ENCODE measurements at places on chromosomes 5 and 9. TPM values are rescaled to one million over a fixed set of nuclear protein-coding genes. Genes with fewer than 3 reads are reported as not detected.

DNA sequence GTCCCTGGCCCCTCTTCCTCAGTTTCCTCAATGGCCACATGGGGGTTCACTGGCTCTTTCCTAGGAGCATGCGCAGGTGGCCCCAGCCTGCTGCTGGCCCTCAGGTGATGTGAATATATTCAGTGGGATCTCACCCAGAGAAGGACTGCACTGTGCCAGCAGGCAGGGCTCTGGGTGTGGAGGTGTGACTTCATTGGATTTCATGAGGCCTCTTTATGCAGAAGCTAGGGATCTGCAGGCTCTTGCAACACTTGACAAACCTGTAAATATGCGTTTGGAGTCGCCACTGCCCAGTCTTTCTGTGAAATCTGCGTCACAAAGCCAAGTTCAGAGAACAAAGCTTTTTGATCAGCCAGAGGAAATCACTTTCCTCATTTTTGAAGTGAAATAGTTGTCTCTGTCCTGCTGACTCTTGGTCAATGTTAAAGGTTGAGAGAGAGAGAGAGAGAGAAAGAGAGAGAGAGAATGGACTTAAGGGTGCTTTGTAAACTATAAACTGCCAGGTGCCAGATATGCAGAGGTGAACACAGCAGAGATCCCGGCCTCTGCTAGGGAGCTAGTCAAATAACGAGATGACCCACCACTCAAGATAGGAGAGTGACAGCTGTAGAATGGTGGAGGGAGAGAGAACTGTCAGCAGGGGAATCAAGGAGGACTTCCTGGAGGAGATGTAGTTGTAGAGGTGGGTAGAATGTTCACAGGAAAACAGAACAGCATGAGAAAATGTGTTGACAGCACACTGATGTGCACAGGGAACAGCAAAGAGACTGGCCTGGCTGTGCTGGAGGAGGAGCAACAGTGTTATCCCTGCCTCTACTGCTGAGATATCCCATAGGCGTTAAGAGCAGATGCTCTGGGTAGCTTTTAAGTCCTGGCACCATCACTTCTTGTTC is 167.0 kb upstream of the ZNF618 start:
- no peaks in the 10 kb centered on the region for H3K4me1 ChIP-seq
- no peak overlapping the region for H3K27ac ChIP-seq
- no peak overlapping the region for H3K4me3 ChIP-seq

GRCh38 chr9:21758540-21758939 is 43.9 kb upstream of the MTAP start:
- no peaks in the 10 kb centered on the region for H3K27me3 ChIP-seq
- no peaks in the 10 kb centered on the region for H3K36me3 ChIP-seq
- H3K4me1 ChIP-seq, result peaks cover 8% of the 10 kb centered on the region
- H3K4me3 ChIP-seq, result no peak overlapping the region

GRCh38 chr5:173010547-173011464 is 27.2 kb downstream of the ATP6V0E1 start:
- no peak overlapping the region for H3K4me3 ChIP-seq
- peak overlapping the region; percentile 48 for H3K27ac ChIP-seq
- no peaks in the 10 kb centered on the region for H3K27me3 ChIP-seq
- DNase-seq, result peak; percentile 29
- peaks cover 19% of the 10 kb centered on the region for H3K4me1 ChIP-seq
- H3K36me3 ChIP-seq, result peaks cover 14% of the 10 kb centered on the region

DNA sequence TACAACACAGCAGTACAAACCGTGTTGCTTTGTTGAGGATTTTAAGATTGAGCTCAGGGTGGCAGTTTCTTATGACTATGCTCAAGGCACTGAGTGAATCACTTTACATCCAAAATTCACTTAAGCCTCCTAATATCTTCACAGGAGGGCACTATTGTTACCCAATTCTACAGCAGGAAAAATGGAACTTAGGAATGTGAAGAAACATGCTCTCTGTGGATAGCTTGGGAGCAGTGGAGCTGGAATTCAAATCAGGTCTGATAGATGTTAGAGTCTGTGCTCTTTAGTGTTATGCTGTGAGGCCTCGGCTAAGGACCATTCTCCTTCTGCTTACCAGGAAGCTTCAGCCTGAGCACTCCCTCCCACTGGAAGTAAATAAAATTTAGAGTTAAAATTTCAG is 18.7 kb upstream of the HMHB1 start:
- H3K36me3 ChIP-seq, result no peaks in the 10 kb centered on the region
- no peak overlapping the region for H3K4me3 ChIP-seq
- no peak for DNase-seq
- no peak overlapping the region for H3K27ac ChIP-seq

- no peak overlapping the region for H3K27ac ChIP-seq
- H3K4me1 ChIP-seq, result no peaks in the 10 kb centered on the region
- H3K27me3 ChIP-seq, result no peaks in the 10 kb centered on the region
- DNase-seq, result no peak
Observed at GRCh38 chr5:126847456-126847820, 70.5 kb downstream of the LMNB1 start.

GRCh38 chr5:150376799-150377771 is 19.6 kb downstream of the TCOF1 start:
- no peaks in the 10 kb centered on the region for H3K4me1 ChIP-seq
- no peak overlapping the region for H3K27ac ChIP-seq
- no peak overlapping the region for H3K4me3 ChIP-seq
- no peaks in the 10 kb centered on the region for H3K27me3 ChIP-seq

DNA sequence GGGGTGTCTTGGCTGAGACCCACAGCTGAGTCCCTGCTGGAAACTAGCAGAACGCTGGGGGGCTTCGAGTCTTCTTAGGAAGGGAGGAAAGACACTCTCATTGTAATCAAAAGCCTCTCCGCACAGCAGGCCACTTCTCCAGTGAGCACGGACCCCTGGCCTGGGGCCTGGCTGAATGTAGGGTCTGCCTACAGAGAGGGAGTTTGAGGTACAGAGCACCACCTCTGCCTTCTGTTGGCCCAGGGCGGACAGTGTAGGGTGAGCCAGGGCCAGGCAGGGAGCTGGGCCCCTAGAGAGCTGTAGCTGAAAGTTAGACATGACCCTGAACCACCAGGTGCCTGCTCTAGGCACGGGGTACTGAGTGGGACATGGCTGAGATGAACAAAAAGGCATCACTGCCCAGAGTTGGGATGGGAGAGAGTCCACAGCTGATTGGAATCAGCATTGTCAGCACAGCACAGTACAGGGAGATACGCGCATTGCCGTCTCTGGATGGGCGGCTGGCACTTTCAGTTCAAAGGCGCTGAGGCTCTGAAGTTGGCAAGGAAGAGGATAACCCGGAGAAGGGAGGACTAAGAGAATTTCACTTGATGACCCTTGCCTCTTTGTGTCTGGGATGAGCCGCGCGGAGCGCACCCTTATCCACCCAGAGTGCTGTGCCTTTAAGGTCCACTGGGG is 363 bp upstream of the SLC25A48 start:
- no peak overlapping the region for H3K27ac ChIP-seq
- no peak for DNase-seq
- H3K36me3 ChIP-seq, result peaks cover 14% of the 10 kb centered on the region

GRCh38 chr5:1965925-1966324 is 83.2 kb upstream of the IRX4 start:
- H3K36me3 ChIP-seq, result no peaks in the 10 kb centered on the region
- no peak for DNase-seq
- H3K4me3 ChIP-seq, result no peak overlapping the region
- no peak overlapping the region for H3K27ac ChIP-seq

DNA sequence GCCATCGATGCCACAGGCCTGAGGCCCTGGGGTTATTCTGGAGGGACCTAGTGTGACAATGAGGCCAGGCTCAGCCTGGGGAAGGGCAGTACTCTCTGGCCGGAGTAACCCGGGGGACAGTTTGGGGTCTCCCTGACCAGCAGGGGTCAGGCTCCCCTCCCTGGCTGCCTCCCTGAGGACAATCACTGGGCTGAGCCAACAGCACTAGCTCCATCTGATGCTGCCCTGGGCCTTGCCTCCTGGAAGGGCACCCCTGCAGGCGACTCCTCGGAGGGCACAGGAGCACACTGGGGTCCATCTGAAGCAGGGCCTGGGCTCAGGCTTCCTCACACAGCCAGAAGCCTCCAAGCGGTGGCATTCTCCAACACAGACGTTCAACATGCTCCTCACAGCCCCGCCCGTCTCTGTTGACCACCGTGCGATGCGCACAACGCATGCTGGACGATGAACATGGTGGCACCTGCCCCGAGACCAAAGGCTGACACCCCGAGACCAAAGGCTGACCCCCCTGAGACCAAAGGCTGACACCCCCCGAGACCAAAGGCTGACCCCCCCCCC is 68.3 kb downstream of the ADAMTS2 start:
- DNase-seq, result no peak
- no peak overlapping the region for H3K4me3 ChIP-seq
- H3K27ac ChIP-seq, result no peak overlapping the region
- H3K36me3 ChIP-seq, result no peaks in the 10 kb centered on the region

GRCh38 chr5:93582677-93583438 is at the start of gene NR2F1:
Gene NR2F1, plus strand, starts transcription at chr5:93583222. Its CDS starts 1,802 bp downstream, at chr5:93585024.
- H3K36me3 ChIP-seq, result peaks cover 13% of the 10 kb centered on the region
- no peak within 1 kb of the TSS for H3K4me3 ChIP-seq
- no peak within 1 kb of the TSS for H3K27ac ChIP-seq
- H3K27me3 ChIP-seq, result no peaks in the 10 kb centered on the region

GRCh38 chr9:115770521-115770920 is 383.1 kb upstream of the PAPPA start:
- no peaks in the 10 kb centered on the region for H3K27me3 ChIP-seq
- H3K36me3 ChIP-seq, result no peaks in the 10 kb centered on the region
- H3K4me1 ChIP-seq, result no peaks in the 10 kb centered on the region
- no peak overlapping the region for H3K4me3 ChIP-seq
- no peak for DNase-seq
- no peak overlapping the region for H3K27ac ChIP-seq

GRCh38 chr9:68702493-68702892 is 2.5 kb upstream of the PIP5K1B start:
- H3K27ac ChIP-seq, result no peak overlapping the region
- peaks cover 45% of the 10 kb centered on the region for H3K27me3 ChIP-seq
- no peak for DNase-seq
- peaks cover 10% of the 10 kb centered on the region for H3K4me1 ChIP-seq

- no peaks in the 10 kb centered on the region for H3K4me1 ChIP-seq
- H3K27ac ChIP-seq, result no peak overlapping the region
- no peak for DNase-seq
- H3K4me3 ChIP-seq, result no peak overlapping the region
- H3K36me3 ChIP-seq, result no peaks in the 10 kb centered on the region
Observed at GRCh38 chr9:89899573-89899972, 294.8 kb downstream of the GADD45G start.

- no peak for DNase-seq
- H3K27ac ChIP-seq, result no peak overlapping the region
- peaks cover 13% of the 10 kb centered on the region for H3K36me3 ChIP-seq
- no peak overlapping the region for H3K4me3 ChIP-seq
- peaks cover 23% of the 10 kb centered on the region for H3K4me1 ChIP-seq
- peaks cover 52% of the 10 kb centered on the region for H3K27me3 ChIP-seq
Observed at GRCh38 chr5:170630226-170630625, 126.4 kb downstream of the KCNIP1 start.

DNA sequence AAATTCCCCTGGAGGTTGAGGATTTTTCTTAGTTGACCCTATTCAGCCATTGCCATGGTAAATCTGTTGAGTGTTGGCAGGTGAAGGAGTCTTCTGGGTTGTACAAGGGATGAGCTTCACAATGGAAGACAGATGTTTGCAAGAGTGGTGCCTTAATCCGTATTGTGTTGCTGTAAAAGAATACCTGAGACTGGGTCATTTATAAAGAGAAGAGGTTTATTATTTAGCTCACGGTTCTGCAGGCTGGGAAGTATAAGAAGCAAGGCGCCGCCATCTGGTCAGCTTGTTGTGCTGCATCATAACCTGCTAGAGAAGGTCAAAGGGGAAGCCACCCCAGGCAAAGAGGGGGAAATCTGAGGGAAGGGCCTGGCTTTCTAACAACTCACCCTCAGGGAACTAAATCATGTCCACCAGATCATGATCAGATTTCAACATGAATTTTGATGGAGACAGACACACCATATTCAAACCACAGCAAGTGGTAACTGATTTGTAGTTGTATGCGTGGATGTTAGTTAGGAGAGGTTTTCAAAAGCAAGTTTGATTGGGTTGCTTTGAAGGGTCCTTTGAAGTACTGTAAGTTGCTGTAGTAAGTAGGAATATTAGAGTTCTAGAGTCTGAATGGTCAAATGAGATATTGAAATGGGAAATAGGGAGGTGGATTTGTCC is 2.5 kb downstream of the TNPO1 start:
- H3K36me3 ChIP-seq, result peaks cover 32% of the 10 kb centered on the region
- H3K27me3 ChIP-seq, result no peaks in the 10 kb centered on the region
- peak overlapping the region; percentile 53 for H3K4me3 ChIP-seq
- DNase-seq, result peak; percentile 65

The TLE1 gene
- 46.1 TPM for total RNA-seq

The OR2V2 gene
- total RNA-seq, result not detected

The LHX3 gene
- not detected for total RNA-seq

The ENTPD2 gene
- total RNA-seq, result 3.8 TPM

The HARS2 gene
- 45.1 TPM for total RNA-seq

The TAF1L gene
- not detected for total RNA-seq

The LAMC3 gene
- total RNA-seq, result not detected

The ASS1 gene
- 40.3 TPM for total RNA-seq

The NIPBL gene
- total RNA-seq, result 53.2 TPM

Measured in Calu3 (cell line).